ENCODE measurements at places on chromosomes 3 and 15.

DNA sequence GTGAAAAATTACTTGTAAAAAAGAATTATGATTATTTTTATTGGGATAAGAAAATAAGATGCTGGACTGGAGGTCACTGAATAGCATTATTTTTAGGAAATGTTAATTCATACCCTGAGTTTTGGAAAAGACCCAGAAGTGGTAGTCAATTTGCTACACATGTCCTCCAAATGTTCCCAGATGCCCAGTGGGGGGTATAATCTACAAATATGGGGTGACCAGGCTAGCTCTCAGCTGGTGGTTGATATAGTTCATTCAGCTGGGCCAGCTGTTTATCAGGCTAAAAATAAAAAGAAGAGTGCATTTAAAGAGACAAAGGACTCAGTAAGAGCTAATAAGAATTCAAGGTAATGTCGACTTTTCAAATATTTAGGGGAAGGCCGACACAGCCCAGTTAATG is 402.0 kb upstream of the GOLIM4 start:
- no peak for DNase-seq

DNA sequence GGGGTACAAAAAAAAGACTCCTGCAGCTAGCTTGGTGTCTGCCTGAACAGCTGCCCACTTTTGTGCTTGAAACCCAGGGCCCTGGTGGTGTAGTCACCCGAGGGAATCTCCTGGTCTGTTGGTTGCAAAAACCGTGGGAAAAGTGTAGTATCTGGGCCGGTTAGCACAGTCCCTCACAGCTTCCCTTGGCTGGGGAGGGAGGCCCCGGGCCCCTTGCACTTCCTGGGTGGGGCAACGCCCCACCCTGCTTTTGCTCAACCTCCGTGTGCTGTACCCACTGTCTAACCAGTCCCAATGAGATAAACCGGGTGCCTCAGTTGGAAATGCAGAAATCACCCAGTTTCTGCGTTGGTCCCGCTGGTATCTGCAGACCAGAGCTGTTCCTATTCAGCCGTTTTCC is 211.7 kb upstream of the ZPLD1 start:
- no peak for DNase-seq

DNA sequence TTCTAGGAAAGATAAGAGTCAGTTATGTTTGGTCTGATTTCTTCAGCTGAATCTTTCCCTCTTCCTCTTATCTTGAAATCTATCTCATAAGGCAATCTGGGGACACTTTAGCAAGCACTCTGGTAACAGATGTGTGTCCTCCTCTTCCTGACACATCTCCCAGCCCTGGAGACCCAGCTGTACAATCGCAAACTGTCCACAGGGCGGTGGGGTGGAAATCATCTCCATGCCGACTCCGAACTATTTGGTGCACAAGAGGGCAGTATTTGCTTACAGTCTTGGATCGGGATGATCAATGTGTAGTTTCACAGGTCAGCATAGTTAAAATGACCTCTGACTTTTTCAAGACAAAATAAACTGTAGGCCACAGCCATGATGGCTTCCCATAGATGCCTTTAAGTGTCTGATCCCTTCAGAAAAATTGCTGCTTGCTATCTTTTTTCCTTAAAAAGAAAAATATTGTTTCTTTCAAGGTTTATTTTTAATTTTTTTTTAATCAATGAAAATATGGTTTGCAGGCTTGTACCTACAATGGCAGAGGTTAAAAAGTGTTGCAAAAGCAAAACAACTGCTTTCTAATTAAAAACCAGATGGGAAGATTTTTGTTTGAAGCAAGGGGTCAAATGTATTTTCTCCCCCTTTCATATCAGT is 17.7 kb downstream of the EEFSEC start:
- no peak for DNase-seq

DNA sequence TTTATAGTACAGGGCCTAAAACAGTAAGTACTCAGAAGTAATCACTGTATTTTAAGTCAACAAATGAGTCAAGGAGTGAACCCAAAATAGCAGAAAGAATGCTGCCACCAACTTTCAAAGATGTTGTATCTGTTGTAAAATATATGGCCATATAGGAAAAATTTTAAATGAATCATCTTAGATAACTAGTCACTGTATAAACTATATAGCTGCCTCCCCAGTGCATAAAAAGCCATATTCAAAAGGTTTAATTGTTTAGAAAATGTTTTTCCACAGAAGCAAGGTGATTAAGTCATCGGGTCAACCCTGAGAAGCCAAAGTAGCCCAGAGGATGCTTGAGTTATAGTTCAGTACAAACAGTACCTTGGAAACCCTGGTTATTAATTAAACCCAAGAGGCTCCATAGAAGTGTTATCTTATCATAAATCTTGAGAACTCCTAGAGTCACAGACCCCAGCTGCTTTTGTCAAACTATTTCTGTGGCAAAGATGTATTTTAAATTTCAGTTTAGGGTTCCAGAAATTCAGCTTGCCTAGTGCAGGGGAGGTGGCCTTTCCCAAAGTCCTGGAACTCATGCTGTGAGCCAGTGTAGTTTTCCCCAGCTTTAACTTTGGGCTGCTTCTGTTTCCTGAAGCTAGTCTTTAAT is 39.2 kb downstream of the MBNL1 start:
- no peak for DNase-seq

- DNase-seq, result no peak
These were observed 1024.3 kb downstream of the FHIT start for GRCh38 chr3:60226912-60227311.

GRCh38 chr3:18079739-18080138 is 337.3 kb upstream of the TBC1D5 start:
- no peak for DNase-seq

DNA sequence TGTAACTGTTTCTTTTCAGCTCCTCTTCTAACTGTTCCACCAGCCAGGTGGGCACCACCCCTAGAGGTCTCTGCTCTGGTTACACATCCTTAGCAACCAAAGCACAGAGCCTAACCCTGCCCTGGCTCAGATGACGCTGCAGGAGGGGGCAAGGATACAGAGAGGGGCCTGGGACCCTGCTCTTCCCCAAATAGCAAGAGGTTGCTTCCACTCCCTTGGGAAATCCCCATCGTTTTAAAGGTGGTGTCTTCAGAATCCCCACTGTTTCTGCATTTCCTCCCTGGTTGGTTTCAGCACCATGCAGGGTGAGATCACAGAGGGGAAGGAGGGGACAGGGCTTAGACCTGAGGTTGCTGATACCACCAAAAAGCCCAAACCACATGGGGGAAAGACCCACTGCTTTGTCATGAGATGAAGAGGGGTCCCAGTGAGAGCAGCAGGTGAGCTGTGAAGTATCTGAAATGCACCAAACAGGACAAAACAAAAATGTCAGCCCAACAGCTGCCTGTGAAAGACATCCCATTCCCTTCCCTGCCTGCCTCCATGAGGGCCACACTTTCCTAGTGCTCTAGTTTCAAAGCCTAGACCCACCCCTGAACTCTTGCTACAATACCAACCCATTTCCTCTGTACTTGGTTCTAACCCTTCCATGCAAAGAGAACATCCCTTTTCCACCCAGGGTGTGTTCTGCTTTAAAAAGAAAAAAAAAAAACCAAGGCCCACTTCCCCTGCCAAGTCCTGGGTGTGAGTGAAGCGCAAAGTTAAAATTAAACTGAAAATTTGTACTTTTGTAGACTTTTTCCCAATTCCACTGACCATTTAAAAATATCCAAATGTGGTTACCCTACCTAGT is 29.0 kb downstream of the ANP32A start:
- DNase-seq, result peak; percentile 74

GRCh38 chr15:90845201-90845949 is 23.0 kb upstream of the FURIN start:
- DNase-seq, result peak; percentile 89

DNA sequence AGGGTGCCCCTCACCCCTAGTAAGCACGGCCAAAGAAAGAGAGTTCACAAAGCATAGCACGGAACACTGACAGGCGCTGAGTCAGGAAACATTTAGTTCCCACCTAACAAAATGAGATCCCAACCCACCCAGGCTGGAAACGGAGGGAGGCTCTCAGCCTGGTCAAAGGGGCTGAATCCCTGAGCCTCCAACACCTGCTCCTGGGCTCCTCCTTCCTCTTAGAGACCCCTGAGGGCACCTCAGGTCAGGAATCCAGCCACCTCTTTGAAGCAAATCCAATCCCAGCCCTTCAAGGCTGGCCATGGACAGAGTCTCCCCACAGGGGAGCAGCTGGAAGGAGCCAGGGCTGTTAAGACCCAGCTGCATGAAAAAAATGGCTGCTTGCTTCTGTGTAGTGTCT is 154.4 kb upstream of the HES1 start:
- no peak for DNase-seq

DNA sequence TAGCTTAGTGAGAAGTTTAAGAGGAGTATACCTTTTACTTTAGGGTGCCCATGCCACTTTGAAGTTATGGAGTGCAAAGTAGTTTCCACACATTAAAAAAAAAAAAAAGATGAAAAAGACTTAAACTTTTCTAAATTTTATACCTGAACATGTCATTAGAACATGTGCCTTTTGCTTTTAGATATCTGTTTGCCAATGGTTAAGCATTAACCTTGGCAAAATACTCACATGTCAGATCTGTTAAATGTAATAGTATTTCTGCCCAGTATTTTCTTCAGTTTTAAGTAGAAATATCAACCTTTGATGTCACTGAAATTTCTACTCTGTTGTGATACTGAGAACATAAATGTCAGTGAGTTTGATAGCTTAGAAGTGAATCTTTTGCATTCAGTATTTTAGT is 12.2 kb downstream of the ZFAND6 start:
- DNase-seq, result no peak

DNA sequence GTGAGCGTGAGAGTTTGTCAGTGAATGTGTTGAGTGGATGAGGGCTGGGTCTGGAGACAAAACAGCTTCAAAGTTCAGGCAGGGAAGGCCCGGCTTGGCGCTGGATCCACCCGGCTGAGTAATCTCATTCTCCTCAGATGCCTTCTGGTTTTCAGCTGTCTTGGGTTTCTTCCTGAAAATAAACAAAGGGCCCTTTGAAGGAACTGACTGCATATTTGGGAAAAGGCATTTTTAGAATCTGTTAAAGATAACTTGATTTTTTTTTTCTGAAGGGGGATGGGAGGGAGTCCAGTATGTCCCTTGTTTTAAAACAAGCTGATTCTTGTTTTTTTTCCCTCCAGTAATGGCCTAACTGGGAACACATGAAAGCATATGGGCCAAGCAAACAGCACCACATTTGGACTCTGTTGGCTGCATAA is 86.4 kb downstream of the TIGIT start:
- no peak for DNase-seq

- DNase-seq, result peak; percentile 28
These were observed 2.9 kb upstream of the DIS3L start for GRCh38 chr15:66290518-66290917.

DNA sequence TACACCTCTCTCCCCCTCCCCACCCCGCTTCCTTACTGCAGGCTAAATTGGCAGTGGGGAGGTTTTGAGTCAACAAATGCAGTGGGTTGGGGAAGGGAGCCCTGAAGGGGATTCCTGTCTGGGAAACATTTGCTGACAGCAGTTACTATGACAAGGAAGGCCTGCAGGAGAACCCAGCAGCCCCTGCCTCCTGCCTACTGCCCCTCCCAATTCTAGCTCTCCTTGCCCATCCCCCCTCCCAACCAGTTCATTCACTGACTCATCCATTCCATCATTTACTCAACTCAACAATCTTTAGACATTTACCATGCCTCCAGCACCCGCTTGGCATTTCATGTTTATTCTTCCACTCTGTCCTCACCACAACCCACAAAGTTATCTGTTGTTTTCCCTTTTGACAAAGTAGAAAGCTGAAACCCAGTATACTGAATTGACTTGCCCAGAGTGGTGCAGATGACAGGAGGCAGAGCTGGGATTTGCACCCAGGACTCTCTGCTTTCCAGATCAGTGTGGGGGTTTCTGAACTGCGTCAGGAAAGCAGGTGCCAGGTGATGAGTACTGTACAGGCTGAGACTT is 75.0 kb downstream of the MAGEF1 start:
- DNase-seq, result peak; percentile 78

GRCh38 chr3:33883951-33884561 is 85.6 kb downstream of the PDCD6IP start:
- DNase-seq, result no peak

GRCh38 chr15:71136159-71136783 is 21.0 kb downstream of the THSD4 start:
- no peak for DNase-seq

GRCh38 chr15:96551196-96551595 is 220.7 kb downstream of the NR2F2 start:
- no peak for DNase-seq

- DNase-seq, result no peak
These were observed 20.6 kb downstream of the CMTM6 start for GRCh38 chr3:32481791-32482631.

GRCh38 chr3:52771334-52771681 is 568 bp upstream of the NEK4 start:
- DNase-seq, result no peak
